ENCODE measurements at places on chromosomes 1 and 21.

DNA sequence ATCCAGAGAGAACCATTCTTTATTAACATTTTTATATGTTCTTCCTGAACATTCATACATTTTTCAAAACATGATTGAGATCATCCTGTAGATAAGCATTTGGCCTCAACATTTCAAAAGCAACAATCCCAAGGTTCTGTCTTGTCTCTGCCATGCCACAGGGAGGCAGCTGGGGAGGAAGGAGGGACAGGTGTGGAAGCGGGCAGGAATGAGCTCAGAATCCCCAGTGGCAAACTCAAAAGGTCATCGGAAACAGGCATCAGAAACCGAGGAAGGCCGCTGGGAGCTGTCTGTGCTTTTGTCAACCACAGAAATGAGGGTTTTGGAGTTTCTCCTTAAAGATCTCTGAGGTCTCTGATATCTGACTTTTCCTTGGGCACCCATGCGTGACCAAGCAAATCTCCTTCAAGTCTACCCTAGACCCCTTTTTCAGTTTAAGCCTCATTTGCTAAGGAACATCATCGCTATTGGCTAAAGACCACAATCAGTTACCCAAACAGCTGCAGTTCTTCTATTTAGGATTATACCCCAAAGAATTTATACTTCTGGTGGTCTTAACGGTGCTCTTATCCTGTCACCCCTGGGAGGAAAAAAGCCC, 34.0 kb downstream of the RASSF5 start:
- DNase-seq, result no peak

DNA sequence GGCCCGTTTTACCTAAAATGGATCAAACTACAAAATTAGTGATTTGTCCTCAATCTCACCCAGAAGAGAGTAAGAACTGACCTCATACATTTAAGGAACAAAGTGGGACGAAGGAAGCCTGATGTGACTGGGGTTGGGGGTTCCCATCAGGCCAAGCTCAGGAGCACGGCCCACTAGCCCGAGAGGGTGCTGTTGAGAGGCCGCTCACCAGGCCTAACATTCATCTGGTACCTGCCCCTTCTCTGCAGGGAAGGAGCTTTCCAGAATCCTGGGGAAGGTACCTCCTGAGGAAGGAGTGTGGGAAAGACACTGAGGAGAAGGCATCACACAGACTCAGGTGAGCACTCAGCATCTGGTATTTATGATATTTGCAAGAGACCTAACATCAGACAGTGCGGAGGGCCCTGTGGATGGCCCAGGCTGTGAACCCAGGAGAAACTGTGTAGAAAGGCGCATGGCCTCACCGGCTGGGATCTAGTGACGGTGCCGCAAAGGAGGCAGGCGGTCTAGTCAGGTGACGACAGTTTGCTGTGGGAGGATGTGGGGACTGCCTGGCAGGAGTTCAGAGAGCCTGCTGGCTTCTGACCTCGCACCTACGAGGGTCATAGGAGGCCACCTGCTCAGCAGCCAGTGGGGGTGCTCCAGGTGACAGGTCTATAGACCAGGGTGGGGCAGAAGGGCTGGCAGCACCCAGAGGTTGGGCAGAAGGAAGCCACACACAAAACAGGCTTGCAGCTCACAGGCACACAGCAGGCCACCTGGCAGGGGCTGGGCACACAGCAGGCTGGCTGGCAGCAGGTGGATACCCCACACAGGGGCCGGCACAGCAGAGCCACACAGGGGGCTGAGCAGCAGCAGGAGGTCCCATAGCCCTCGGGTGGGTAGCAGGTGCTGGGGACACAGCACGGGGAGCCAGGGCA, 543 bp downstream of the KRTAP12-4 start:
- DNase-seq, result peak; percentile 75

- DNase-seq, result no peak
Observed at GRCh38 chr1:170461762-170462384, 70.1 kb upstream of the GORAB start.

DNA sequence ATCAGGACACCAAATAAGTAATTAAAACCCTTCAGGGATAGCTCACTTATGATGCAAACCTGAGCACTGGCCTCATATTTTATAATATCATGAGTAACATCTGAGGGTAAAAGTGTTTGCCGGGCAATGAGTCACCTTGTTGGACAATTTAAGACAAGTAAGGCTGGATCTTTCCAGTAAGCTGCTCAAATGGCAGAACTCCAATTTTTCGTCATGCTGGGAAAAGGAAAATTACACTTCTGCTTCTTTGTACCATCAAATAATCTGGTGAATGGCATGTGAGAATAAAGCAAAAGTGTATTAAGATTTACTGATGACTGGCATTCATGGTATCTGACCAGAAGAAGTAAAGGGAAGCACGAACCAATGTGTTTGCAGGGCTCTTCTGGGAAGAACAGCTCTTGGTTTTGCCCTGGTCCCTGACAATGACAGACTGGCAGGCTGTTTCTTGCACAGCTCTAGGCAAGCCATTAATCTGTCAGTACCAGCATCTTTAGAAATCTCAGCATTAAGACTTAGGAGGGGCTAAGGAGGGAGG, 392.2 kb downstream of the VAV3 start:
- DNase-seq, result no peak

DNA sequence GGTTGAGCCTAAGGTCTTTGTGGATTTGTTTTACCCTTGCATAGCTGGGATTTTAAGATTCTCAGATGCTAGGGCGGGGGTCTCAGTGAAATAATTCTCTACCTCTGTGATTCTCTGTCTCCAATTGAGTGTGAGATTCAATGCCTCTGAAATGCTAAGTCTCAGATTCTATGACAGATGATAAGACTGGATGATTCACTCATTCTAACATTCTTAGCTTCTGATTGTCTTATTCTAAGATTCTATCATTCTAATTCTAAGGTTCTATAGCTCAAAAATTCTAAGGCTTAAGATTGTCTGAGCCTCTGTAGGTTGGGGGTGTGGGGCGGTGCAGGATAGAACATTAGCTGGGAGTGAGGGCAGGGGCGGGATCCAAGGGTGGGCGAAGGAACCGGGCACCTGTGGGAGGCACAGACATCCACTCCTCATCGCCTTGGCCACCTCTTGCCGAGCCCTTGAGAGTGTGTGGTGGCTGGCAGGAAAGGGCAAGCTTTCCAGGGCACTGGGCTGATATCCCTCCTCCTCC, 29.5 kb downstream of the ADGRB2 start:
- DNase-seq, result no peak

GRCh38 chr1:5910276-5910620, 82.0 kb downstream of the NPHP4 start:
- DNase-seq, result no peak

GRCh38 chr1:242692988-242693387, 168.5 kb upstream of the PLD5 start:
- DNase-seq, result no peak

DNA sequence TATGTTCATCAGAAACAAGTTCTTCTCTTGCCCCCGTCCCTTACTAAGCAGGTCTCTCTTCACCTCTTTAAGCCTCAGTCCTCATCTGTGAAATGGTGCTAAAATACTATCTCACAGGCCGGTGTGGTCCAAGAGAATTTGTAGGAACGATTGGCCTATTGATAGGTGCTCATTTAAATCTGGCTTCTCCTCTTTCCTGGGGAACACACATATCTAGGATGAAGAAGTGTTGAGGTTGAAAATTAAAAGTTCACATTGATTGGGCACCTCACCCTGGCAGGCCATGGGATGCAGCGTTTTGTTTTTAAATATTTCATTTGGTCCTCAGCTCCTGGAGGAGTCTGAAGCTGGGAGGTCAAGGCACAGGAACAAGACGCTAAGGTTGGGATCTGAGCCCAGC, 8.9 kb upstream of the TAS1R2 start:
- DNase-seq, result no peak

DNA sequence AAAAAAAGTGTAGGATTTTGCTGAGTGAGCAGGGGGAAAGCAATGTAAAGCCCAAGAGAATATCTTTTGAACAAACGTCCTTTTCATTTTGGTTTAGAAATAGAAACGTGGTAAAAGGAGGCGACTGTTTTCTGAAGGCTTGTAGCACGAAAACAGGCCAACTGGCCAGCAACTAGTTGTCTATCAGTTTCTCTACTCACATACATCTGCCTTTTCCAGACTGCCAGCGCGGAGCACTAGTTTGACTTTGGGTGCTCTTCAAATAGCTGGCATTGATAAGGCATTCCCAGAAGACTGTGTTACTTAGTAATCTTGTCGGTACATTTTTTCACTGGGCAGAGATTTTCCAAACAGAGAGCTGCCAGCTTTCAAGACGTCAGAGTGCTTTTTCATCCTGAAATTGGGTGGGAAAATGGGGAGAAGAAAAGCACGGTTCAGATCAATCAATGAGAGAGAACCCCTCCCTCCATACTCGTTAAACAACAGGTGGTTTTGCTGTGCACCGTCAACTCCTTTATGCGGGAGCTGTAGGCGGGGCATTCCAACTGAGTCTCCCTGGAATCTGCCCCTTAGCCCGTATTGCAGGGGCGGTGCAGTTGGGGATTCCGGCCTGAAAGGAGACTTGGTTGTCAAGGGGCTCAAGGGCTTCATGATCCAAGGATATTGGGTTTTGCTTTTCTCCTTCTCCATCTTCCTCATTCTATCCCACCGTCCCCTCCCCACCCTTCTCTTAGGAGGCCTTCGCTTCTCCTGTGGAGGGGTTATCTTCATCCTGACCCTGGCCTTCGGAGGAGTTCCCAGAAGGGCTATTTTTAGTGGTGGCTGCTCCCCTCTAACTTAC, 884 bp upstream of the LRRC8C start:
- DNase-seq, result no peak

DNA sequence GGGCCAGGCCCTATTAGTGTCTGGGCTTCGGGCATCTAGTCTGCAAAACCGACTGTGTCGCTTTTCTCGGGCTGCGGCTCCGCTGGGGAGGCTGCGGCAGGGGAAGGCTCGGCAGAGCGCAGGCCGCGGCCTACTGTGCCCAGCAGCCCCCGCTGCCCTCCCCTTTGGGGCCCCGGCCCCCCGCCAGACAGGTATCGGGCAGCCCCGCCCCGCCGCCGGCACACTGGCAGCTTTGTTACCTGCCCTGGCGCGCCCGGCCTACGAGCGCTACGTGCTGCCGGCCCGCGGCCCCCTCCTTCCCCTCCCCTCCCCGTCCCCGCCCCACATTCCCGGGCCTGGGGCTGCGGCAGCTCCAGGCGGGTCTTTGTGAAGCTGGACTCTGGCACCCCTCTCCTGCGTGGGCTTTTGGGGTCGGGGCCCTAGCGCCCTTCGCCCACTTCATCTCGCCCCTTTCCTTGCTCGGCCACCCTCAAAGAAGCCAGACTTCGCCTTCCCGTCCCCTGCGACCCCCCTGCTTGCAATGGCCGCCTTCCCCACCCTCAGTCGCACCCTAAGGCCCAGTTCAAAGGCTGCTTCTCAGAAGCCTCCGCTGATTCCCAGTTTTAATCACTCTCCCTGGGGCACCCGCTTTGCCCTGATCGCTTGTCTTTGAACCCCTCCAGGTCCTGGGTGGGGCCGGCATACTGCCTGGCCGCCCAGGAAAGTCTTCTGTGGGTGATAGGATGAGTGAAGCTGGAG, 48.9 kb upstream of the SLC2A1 start:
- DNase-seq, result no peak

DNA sequence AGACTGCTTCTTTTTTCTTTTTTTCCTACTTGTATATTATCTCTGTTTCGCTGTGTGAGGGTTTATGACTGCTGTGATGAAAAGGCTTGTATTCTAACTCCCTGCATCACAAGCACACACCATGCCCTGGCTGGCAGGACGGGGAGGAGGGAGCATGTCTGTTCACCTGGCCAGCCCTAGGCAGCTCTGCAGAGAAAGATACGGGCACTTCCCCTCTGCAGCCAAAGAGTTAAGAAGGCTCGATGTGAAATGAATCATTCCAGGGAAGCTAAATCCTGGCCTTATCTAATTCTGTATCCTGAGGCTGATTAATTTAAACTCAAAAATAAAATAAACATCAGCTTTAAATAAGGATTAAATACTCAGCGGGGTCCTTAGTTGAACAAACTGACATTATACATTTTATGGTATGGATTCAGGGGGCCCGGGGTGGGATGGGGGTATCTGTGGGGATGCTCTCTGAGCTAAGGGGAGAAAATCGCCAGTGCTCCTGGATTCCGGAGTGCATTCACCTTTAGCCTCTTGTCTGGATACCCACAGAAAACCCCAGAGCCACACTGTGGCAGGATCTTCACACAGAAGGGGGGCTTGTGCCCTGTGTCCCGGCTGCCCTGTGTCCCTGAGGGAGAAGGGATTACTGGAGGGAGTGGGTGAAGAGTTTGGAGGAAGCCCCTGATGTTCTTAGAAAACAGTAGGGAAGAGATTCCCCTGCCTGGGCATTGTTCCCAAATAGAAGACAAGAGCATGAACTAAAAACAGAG, 321.5 kb downstream of the NPHP4 start:
- no peak for DNase-seq

DNA sequence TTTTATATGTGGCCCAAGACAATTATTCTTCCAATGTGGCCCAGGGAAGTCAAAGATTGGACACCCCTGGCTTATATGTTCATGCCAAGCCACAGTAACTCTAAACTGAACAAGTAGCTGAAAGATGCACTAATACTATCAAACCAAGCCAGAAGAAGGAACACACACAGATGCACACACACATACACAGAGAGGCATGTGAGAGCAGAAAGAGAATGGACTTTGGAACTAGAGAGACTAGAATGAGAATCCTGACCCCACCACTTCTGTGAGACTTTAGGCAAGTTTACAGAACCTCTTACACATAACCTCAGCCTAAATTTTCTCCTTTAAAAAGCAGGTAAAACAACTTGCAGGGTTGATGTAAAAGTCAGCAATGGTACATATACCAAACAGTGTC, 11.2 kb upstream of the TMEM81 start:
- no peak for DNase-seq

DNA sequence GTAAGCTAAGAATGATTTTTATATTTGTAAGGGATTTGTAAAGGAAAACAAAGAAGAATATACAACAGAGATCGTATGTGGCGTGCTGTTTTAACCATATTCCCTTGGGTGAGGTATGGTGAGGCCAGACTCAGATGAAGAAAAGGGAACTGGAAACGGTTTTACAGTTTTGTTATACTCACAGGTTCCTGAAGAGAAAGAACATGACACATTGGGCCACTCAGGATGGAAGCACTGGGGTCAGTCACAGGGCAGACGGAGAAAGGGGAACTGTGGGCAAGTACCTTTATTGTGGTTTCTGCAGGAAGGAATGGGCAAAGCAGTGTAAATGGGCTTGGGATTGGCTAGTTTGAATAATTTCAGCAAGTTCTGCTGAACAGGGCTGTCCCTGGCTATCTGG, 177.4 kb downstream of the LBR start:
- DNase-seq, result no peak

GRCh38 chr1:246329900-246330299, 177.2 kb downstream of the SMYD3 start:
- no peak for DNase-seq

GRCh38 chr1:60153961-60154360, 80.4 kb upstream of the C1orf87 start:
- DNase-seq, result no peak

- no peak for DNase-seq
Observed at GRCh38 chr1:230125640-230126528, 58.8 kb downstream of the GALNT2 start.
